ENCODE measurements at places on chromosomes 7 and 10. TPM values are rescaled to one million over a fixed set of nuclear protein-coding genes. Genes with fewer than 3 reads are reported as not detected.

The IFIT1 gene
- 7.2 TPM for total RNA-seq

The OPN4 gene
- not detected for total RNA-seq

The CPEB3 gene
- total RNA-seq: 8.8 TPM

The CALHM3 gene
- not detected for total RNA-seq

The ZNF804B gene
- not detected for total RNA-seq

The LOXL4 gene
- total RNA-seq: 14.9 TPM

The LIPF gene
- total RNA-seq: not detected

The MYOF gene
- total RNA-seq: 39.6 TPM

The ZRANB1 gene
- total RNA-seq: 33.5 TPM

The CYP2C9 gene
- total RNA-seq: not detected

- no peaks in the 10 kb centered on the region for H3K36me3 ChIP-seq
- DNase-seq: no peak
- no peaks in the 10 kb centered on the region for H3K27me3 ChIP-seq
- H3K27ac ChIP-seq: no peak overlapping the region
- H3K4me3 ChIP-seq: no peak overlapping the region
Measured at GRCh38 chr7:20267482-20267881, 50.3 kb upstream of the MACC1 start.

DNA sequence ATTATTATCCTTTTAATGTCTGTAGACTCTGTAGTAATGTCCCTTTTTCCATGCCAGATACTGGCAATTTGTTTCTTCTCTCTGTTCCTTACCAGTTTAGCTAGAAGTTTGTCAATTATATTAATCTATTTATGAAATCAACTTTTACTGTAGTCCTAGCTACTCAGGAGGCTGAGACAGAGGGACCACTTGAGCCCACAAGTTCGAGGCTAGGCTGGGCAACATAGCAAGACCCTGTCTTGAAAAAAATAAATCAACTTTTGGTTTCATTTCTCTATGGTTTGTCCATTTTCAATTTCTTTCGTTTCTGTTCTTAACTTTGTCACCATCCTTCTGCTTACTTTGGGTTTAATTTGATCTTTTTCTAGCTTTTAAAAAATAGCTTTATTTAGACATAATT lies 42.5 kb upstream of the PLA2G12B start:
- no peaks in the 10 kb centered on the region for H3K4me1 ChIP-seq
- H3K27ac ChIP-seq: no peak overlapping the region
- no peaks in the 10 kb centered on the region for H3K27me3 ChIP-seq

- no peaks in the 10 kb centered on the region for H3K27me3 ChIP-seq
- H3K36me3 ChIP-seq: peaks cover 2% of the 10 kb centered on the region
- H3K4me1 ChIP-seq: peaks cover 5% of the 10 kb centered on the region
- no peak overlapping the region for H3K27ac ChIP-seq
- no peak for DNase-seq
Measured at GRCh38 chr10:110893559-110894179, 21.9 kb downstream of the PDCD4 start.

DNA sequence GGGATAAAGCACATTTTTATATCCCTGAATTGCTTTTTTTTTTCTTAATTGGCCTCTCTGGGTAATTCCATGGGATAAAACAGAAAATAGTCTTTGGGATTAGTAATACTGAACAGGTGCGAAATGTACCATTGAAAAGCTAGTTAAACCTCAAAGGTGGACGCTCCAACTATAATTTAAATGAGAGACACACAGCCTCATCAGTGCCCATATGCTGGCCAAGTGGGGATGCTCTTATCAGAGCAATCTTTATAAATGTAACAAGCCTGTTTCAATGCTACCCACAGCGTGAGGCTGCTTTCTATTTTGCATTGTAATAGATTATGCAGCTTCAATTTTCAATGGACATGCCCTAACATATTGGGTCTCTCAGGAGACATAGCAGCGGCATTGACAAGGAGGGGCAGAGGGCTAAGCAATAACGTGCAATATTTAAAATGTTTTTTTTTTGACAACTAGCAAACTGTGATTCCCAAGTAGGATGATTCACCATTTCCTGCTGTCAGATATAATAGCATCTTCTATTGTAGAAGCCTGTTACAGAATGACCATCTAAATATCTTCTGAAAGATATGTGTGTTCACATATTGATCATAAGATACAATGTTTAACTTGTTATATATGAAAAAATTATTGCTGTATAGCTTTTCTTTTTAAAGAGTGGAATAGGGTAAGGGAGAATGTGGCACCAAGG lies 91.3 kb upstream of the BET1 start:
- no peak overlapping the region for H3K27ac ChIP-seq
- H3K4me1 ChIP-seq: no peaks in the 10 kb centered on the region
- no peaks in the 10 kb centered on the region for H3K36me3 ChIP-seq
- no peak overlapping the region for H3K4me3 ChIP-seq
- H3K27me3 ChIP-seq: no peaks in the 10 kb centered on the region
- DNase-seq: no peak

GRCh38 chr7:11709196-11709595 lies 122.8 kb downstream of the THSD7A start:
- no peaks in the 10 kb centered on the region for H3K4me1 ChIP-seq
- H3K27ac ChIP-seq: no peak overlapping the region
- no peak for DNase-seq
- no peaks in the 10 kb centered on the region for H3K36me3 ChIP-seq
- H3K4me3 ChIP-seq: no peak overlapping the region
- H3K27me3 ChIP-seq: no peaks in the 10 kb centered on the region

GRCh38 chr7:12222889-12223579 lies 11.9 kb downstream of the TMEM106B start:
- DNase-seq: no peak
- no peaks in the 10 kb centered on the region for H3K27me3 ChIP-seq
- H3K4me1 ChIP-seq: no peaks in the 10 kb centered on the region
- no peaks in the 10 kb centered on the region for H3K36me3 ChIP-seq

GRCh38 chr7:70316745-70317144 lies 718.5 kb downstream of the AUTS2 start:
- no peak overlapping the region for H3K27ac ChIP-seq
- no peak for DNase-seq
- no peaks in the 10 kb centered on the region for H3K36me3 ChIP-seq

DNA sequence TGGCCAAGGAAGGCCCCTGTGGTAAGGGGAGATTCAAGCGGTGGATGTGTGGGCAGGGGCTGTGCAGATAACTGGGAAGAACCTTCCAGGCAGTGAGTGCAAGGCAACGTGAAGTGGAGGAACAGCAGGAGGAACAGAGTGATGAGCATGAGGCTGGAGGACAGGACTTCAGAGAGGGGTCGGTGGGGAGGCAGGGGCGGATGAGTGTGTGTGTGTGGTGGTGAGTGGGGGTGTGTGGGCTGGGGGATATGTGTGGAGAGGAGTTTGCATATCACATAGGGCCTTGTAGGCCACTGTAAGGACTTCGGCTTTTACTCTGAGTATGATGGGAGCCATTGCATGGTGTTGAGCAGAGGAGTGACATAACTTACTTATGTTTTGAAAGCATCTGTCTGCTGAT lies 73.8 kb downstream of the SYPL1 start:
- no peaks in the 10 kb centered on the region for H3K36me3 ChIP-seq
- H3K27me3 ChIP-seq: no peaks in the 10 kb centered on the region
- no peaks in the 10 kb centered on the region for H3K4me1 ChIP-seq
- DNase-seq: no peak
- H3K27ac ChIP-seq: no peak overlapping the region

GRCh38 chr7:45001138-45001694 lies 1.2 kb downstream of the CCM2 start:
- H3K36me3 ChIP-seq: no peaks in the 10 kb centered on the region
- peak overlapping the region; percentile 77 for H3K4me3 ChIP-seq
- H3K27ac ChIP-seq: peak overlapping the region; percentile 94
- H3K4me1 ChIP-seq: peaks cover 17% of the 10 kb centered on the region

- H3K4me1 ChIP-seq: peaks cover 8% of the 10 kb centered on the region
- no peak for DNase-seq
- no peaks in the 10 kb centered on the region for H3K36me3 ChIP-seq
- H3K4me3 ChIP-seq: no peak overlapping the region
Measured at GRCh38 chr10:14684354-14684753, 90.3 kb downstream of the FAM107B start.

DNA sequence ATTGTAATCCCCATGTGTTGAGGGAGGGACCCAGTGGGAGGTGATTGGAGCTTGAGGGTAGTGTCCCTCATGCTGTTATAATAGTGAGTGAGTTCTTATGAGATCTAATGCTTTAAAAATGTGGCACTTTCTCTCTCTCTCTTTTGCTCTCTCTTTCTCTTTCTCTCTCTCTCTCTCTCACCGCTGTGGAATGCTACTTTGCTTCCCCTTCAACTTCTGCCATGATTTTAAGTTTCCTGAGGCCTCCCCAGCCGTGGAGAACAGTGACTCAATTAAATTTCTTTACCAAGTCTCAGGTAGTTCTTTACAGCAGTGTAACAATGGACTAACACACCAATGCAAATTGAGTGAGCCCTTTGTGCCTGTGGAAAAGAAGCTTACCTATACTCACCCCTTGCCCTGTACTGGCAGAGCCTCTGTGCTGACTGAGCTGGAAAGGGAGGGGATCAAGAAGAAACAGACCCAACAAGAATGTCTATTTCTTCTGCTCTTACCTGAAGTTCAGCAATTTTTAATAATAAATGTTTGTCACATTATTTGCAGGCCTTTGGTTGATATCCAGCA lies 642.5 kb upstream of the KCND2 start:
- no peaks in the 10 kb centered on the region for H3K27me3 ChIP-seq
- no peaks in the 10 kb centered on the region for H3K36me3 ChIP-seq
- DNase-seq: no peak
- H3K27ac ChIP-seq: no peak overlapping the region

DNA sequence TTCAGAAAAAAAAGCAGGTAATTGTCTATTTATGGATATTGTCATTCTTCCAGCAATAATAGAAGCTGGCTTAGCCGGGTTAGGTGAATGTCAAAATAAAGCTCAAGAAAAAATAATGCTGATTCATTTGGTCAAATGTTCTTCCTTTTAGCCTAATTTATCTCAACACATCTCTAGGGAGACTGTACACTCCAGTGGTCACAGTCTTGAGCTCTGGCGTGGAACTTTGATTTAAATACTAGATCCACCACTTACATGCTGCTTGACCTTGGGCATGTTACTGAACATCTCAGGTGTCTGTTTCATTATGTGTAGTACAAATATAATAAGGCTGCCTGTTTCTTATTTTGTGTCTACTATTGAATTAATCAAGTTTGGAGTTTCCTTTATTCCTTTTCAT lies 22.0 kb downstream of the PRTFDC1 start:
- DNase-seq: no peak
- H3K36me3 ChIP-seq: no peaks in the 10 kb centered on the region
- no peak overlapping the region for H3K27ac ChIP-seq
- H3K4me3 ChIP-seq: no peak overlapping the region
- H3K4me1 ChIP-seq: no peaks in the 10 kb centered on the region
- no peaks in the 10 kb centered on the region for H3K27me3 ChIP-seq

- H3K27me3 ChIP-seq: no peaks in the 10 kb centered on the region
- no peak overlapping the region for H3K4me3 ChIP-seq
- no peak overlapping the region for H3K27ac ChIP-seq
- H3K36me3 ChIP-seq: no peaks in the 10 kb centered on the region
- no peaks in the 10 kb centered on the region for H3K4me1 ChIP-seq
Measured at GRCh38 chr7:70953796-70954195, 178.1 kb upstream of the GALNT17 start.

DNA sequence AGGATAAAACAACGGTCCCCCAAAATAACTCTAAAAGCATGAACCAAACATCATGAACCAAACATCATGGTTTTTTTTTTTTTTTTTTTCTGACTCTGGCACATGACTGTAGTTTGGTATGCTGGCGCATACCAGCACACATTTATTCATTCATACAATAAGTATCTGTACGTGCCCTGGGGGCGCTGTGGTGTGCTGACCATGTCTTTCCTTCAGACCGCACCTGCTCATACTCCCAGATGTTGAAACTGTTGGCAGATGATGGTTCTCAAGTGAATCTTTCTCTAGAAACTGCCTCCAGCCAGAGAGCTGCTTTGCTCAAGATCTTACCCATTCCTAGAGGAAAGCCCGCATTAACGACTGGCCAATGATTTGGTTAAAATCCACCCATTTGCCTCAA lies 114.7 kb upstream of the ANKRD30A start:
- H3K36me3 ChIP-seq: no peaks in the 10 kb centered on the region
- no peak overlapping the region for H3K4me3 ChIP-seq
- no peaks in the 10 kb centered on the region for H3K4me1 ChIP-seq
- H3K27ac ChIP-seq: no peak overlapping the region
- DNase-seq: no peak

- H3K4me3 ChIP-seq: peak overlapping the region; percentile 85
- H3K36me3 ChIP-seq: no peaks in the 10 kb centered on the region
- H3K27ac ChIP-seq: peak overlapping the region; percentile 93
Measured at GRCh38 chr10:91220954-91221675, 652 bp downstream of the PCGF5 start.

DNA sequence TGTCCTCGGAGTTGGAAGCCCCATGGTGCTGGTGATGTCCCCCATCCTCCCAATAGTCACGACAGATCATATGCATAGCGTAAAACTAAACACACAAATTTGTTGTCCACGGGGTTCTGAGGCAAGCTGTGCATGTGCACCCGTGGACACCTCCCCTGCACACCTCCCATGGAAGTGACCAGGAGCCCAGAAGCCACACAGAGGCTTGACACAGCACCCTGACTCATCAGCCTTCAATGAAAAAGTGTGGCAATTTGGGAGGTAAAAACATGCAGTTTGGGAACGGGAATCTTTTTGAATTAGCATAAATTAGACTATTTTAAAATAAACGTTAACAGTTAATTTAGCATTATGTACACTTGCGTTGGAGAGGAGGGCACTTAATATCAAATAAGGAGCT lies 89.2 kb upstream of the NPS start:
- no peak for DNase-seq
- no peaks in the 10 kb centered on the region for H3K4me1 ChIP-seq
- H3K27me3 ChIP-seq: no peaks in the 10 kb centered on the region
- H3K27ac ChIP-seq: no peak overlapping the region
- no peak overlapping the region for H3K4me3 ChIP-seq

GRCh38 chr7:2501947-2502646 lies 17.5 kb upstream of the LFNG start:
- DNase-seq: no peak
- no peaks in the 10 kb centered on the region for H3K36me3 ChIP-seq
- H3K4me3 ChIP-seq: no peak overlapping the region
- H3K27me3 ChIP-seq: no peaks in the 10 kb centered on the region
- peaks cover 9% of the 10 kb centered on the region for H3K4me1 ChIP-seq
- no peak overlapping the region for H3K27ac ChIP-seq

- no peaks in the 10 kb centered on the region for H3K36me3 ChIP-seq
- H3K27me3 ChIP-seq: peaks cover 9% of the 10 kb centered on the region
- no peak overlapping the region for H3K4me3 ChIP-seq
- no peak overlapping the region for H3K27ac ChIP-seq
- no peak for DNase-seq
Measured at GRCh38 chr10:131452926-131453720, 141.6 kb upstream of the TCERG1L start.
